Astrocyte of the spinal cord (primary cell): ENCODE measurements at places on chromosomes 7 and 10.

DNA sequence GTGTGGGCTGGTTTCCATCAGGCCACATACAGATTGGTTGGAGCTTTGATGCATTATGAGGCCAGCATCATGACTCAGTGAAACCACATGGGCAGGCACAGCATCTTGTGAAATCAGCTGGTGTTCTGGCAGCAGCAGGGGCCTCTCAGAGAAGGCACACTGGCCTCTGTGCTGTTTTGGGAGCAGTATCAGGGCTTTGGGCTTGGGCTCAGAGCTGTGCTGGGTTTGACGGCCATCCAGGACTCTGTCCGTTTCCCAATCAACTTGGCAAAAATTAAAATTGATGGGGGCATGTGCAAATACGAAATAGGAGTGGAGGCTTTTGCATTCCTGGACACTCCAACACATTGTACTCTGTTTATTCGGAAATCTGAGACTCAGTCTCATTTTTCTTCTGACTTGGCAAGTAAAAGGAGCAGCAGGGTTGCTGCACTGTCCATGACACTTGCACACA is 190.9 kb downstream of the BMPER start:
- peak; percentile 88 for DNase-seq

DNA sequence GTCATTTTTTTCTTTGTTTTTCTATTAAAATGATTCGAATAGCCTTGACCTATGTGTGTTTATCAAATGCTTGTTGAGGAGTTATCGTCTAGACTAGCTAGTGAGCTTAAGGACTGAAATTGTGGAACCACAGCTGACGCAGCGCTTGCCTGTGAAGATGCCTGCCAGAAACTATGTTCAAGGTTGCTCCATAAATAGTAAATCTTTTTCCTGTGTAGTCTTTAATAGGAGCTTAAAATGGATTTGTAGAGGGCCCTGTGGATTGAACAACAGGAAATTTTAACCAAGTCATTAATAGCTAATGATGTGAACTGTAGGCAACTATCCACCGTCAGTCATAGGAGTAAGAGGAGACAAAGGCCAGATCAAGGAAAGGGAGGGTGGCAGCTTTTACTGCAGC is 145.1 kb downstream of the GNAI1 start:
- no peak for DNase-seq

DNA sequence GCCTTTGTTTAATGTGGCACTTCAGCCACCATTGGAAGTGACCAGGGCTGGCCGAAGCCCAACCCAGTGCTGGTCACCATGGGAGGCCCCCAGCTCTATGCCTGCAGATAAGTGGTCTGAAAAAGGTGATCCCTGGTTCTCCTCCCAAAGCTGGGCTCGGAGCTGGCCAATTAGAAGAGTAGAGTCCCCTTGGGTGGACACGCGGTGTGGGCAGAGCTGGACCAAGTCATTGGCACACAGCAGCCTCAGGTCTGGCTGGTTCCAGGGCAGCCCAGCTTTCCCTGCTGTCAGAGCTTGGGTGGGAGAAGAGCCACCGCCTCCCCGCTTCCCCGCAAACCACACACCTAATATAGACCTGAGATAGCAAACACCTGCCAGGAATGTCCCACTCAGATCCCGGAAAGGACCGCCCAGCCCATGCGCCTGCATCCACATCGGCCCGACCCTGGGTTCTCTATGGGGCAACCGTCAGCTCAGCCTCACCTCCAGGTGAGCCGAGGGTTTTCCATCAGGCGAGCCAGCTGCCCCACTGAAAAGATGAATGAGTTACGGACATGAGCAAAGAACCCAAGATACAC is 84.3 kb downstream of the TCERG1L start:
- DNase-seq: no peak

DNA sequence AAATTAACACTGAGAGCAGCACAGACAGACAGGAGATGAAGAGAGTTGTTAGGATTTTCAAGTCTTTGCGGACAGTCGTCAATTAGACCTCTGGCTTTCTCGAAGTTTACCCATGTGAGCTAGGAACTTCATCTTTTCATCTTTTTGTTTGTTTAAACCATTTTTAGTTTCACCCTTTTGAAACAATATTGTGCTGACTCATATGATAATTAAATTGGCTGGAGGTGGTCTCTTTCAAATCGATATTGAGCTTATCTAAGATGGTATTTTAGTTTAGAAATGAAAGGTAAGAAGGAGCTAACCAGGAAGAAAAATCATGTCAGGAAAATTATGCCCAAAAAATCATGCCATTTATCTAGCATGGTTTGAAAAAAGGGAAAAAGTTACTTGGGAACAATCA is 415.8 kb upstream of the SEMA3A start:
- no peak for DNase-seq

- no peak for DNase-seq
Observed at GRCh38 chr10:129966370-129966888, 2.4 kb upstream of the EBF3 start.

DNA sequence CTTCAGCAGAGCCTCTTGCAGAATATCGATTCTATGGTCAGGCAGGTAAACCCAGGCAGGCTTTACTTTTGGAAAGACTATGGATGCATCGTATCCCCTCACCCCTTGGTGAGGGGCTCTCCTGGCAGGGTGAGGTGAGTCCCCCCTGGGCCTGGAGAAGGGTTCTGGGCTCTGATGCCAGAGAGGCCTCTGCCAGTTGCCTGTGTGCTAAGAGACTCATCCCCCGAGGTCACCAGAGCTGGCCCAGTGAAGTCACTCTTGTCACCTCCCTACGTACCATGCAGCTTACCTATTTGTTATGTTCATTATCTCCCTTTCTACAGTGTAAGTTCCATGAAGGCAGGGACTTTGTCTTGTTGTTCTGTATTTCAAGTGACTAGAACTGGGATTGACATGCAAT is 51.3 kb downstream of the TSPAN15 start:
- no peak for DNase-seq

DNA sequence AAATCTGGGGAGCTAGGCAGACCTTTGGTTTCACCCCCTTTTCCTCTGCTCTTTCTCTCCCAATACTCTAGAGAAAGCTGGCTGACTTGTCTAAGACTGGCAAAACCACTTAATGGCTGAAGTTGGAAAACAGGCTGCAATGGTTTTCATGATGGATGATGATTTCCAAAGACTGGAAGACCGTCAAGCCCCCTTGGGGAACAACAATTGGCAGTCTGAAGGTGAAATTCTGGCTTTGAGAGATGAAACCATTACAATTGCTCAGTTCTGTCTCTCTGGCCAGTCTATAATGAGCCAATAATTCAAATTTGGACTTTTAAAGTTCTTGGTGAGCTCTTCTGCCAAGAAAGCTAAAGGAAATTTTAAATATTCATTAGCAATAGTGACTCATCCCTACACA is 680.5 kb downstream of the PARD3 start:
- no peak for DNase-seq

GRCh38 chr10:46992803-46993561 is 81.8 kb downstream of the PTPN20 start:
- peak; percentile 47 for DNase-seq

DNA sequence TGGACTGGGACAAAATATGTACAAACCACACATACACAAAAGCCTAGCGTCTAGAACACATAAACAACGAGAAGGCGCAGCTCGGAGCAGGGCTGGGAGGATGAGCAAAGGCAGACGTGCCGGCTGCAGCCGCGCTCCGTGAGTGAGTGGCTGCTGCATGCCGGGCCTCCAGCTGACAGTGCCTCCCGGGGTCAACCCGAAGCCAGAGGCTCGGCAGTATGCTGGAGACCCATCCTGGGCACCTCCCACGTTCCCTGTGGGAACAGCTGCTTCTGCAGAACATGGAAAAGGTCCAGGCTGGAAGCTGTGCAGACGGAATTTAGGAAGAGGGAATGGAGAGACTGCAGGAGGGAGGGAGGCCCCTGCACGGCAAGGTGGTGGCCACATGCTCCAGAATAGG is 3.6 kb upstream of the GPR146 start:
- peak; percentile 59 for DNase-seq

DNA sequence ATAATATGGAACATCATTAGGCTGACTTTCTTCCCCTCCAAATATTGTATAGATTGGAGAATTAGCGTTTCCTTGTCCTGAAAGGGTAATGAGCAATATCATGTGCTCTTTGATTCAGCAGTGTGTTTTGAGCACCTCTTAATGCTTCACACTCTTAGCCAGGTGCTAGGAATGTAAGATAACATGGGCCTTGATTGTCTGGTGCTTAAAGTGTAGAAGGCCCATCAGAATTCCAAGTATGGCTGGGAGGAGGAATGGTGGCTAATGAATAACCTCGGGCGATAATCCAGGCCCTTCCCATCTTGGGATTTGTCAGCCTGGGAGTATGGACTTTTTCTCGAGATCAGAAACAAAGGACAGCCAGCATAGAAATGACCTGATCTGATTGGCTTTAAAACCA is 8.6 kb downstream of the TSPAN13 start:
- DNase-seq: no peak

- no peak for DNase-seq
Observed at GRCh38 chr10:127968659-127969058, 61.8 kb downstream of the PTPRE start.

DNA sequence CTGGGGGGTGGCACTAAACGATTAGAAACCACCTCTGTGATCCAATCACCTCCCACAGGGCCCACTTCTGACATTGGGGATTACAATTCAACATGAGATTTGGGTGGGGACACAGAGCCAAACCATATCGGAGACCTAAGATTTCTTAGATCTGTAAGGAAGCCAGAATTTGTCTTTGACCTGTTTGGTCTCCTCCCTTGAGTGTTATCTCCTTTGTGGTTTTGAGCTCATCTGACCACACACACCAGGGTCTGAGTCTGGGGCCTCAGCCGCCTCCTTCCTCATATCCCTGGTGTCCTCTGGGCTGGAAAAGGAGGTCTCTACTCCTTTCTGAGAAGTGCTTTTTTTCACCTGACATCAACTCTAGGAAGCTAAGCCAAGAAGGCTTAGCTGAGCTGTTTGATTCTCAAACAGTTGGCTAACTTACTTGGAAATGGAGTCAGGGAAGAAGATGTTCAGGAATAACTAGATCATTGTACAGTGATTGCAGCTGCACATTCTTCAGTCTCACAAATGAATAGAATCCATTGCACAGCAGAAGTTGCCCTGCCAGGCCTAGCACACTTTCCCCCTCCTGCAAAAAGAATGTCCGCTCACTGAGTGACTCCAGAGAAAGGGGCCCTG is 167.4 kb downstream of the ARHGAP21 start:
- no peak for DNase-seq

GRCh38 chr10:95335933-95336699 is 45.3 kb upstream of the PDLIM1 start:
- DNase-seq: no peak

- no peak for DNase-seq
Observed at GRCh38 chr10:120990831-120991230, 139.7 kb downstream of the WDR11 start.

- no peak for DNase-seq
Observed at GRCh38 chr7:106089647-106090046, 22.5 kb downstream of the SYPL1 start.

DNA sequence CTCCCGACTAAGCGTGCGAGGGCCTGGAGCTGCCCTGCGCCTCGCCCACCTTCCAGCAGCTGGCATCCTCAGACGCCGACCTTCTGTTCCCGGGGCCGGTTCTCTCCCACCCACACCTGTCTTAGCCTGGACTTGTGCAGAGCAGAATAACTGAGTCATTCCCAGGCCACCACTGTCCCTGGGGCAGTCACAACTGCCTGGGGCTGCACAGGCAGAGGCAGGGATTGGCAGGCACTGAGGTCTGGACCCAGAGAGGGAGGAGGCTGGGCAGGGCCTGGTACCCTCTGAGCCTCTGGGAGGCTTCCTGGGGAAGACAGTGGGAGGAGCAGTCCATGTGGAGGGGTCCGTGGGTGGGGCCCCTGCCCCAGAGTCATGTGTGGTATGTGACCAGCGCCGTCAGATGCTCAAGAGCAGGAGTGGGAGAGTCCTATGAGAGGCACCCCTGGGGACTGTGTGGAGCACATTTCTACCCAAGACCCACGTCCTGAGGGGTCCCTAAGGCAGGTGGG is 74.3 kb downstream of the NKX6-2 start:
- no peak for DNase-seq

DNA sequence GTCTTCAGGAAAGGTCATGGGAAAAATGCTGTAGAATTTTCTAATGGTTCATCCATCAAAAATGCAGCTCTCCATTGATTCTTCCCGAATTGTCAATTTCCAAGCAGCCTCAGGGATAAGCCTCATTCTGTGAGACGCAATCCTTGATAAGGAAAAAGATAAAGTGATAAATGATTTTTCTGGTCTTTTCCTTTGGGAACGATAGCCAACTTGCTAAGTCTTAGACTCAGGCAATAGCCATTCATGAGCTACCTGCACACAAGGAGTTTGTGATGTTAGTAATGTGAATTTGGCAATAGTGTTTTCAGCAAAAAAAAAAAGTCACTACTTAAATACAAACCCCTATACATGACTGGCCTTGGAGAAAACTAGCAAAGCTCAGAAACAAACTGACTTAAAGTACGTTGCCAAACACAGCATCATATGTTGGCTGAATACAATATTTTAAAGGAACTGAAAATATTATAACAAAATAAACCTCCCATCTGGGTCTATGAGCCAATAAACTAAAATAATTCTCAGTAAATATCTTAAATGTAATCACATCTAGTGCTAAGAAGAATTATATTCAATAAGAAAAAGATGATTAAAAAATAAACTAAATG is 75.5 kb downstream of the KLF6 start:
- no peak for DNase-seq

GRCh38 chr10:14468023-14468441 is 137.3 kb upstream of the FRMD4A start:
- DNase-seq: peak; percentile 10

GRCh38 chr7:2803342-2803692 is 40.8 kb downstream of the GNA12 start:
- no peak for DNase-seq

DNA sequence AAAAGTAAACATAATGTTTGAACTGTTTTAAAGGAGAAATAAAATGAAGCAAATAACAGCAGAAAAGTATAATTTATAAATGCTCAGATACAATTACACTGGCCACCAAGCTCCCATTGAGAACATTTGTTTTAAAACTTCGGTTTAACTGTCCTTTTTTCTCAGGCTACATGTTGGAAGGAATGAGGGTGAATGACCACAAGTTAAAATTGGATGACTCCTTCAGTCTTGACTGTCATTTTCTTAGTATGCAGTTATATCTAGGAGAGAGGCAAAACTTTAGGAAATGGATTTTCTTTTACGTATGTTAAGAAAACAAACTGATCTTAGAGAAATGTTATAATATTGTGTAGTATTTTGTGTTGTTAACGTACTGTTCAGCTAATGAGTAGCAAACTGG is 5.0 kb downstream of the TRIM24 start:
- DNase-seq: peak; percentile 24

DNA sequence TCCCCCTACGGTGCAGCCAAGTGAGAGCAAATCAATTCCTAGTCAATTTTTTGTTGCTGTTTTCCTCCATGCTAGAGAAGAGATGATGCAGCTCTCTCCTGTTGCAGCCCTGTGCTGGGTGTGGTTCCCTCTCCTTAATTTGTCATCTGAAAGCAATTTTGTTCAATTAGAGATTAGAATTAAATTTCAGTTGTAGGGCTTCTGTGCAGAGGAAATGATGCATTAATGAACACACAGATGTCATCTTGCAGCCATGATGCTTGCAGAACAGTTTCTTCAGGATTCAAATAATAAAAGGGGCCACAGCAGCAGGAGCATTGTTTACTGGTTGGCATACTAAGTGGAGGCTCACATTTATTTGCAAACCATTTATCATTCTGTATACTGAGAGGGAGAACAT is 266.0 kb downstream of the AUTS2 start:
- no peak for DNase-seq

- no peak for DNase-seq
Observed at GRCh38 chr10:64368298-64368697, 847.1 kb downstream of the REEP3 start.

GRCh38 chr10:52774600-52775106 is 2.1 kb upstream of the MBL2 start:
- no peak for DNase-seq

GRCh38 chr10:25614652-25615051 is 319.4 kb upstream of the MYO3A start:
- no peak for DNase-seq
